Activated CD4-positive, alpha-beta memory T cell treated with anti-CD3 and anti-CD28 coated beads for 36 hours (primary cell): ENCODE measurements at places on chromosomes 12 and 14.

GRCh38 chr12:67714648-67715047 is 66.1 kb downstream of the DYRK2 start:
- no peak for DNase-seq

DNA sequence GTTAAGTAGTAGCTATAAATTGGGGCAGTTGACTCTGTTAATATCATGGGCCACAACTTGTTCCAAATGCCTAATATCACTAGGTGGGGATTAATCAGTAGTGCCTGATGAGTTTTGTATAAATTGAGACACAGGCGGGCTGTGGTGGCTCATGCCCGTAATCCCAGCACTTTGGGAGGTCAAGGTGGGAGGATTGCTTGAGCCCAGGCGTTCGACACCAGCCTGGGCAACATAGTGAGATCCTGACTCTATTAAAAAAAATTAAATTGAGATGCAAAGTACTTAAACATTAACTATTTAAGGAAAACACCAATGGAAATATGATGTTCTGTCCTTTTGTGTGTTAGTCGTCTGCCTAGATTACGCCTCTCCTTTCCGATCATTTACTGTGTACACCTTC is 9.0 kb downstream of the PAPOLA start:
- DNase-seq, result no peak

DNA sequence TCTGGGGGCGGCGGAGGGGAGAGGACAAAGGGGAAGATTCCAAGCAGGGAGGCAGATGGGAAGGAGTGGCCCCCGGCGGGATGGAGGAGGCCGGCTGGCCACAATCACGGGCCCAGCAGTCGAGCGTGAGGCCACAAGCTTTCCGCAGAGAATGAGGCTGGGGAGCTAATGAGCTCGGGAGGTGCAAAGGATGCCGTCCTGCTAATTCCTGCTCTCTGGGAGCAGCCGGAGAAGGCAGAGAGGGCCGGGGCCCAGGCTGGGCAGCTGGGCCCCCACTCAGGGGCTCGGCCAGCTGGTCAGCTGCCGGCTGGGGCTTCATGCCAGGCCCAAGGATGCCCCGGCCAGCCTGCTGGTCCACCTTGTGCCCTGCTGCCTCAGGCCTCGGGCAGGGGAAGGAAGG is 98.1 kb upstream of the LHX5 start:
- DNase-seq, result no peak

GRCh38 chr12:1474574-1475153 is 119.7 kb downstream of the FBXL14 start:
- no peak for DNase-seq

- no peak for DNase-seq
Observed at GRCh38 chr14:28831126-28831525, 64.5 kb downstream of the FOXG1 start.

DNA sequence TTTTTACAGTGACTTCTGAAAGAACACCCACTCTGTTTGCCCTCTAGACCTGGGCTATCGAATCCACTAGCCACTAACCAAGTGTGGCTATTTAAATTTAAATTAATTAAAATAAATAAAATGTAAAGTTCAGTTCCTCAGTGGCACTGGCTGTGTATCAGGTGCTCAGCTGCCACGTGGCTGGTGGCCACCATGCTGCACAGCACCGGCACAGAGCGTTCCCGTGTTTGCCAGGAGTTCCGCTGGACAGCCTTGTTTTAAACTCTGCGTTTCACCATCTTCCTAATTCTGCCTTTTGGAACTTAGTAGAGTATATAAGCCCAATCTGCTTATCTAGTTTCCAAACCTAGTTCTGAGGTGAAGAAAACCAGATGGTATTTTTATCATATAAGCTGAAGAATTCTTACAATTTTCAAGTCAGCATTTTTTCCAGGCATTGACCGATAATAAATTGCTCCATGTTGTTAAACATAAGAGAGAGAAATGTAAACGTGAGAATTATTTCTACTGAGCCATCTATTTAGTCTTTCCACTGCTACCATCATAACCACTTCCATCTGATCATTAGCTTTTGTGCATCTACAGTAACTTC is 339.0 kb downstream of the CACNA1C start:
- DNase-seq, result no peak

DNA sequence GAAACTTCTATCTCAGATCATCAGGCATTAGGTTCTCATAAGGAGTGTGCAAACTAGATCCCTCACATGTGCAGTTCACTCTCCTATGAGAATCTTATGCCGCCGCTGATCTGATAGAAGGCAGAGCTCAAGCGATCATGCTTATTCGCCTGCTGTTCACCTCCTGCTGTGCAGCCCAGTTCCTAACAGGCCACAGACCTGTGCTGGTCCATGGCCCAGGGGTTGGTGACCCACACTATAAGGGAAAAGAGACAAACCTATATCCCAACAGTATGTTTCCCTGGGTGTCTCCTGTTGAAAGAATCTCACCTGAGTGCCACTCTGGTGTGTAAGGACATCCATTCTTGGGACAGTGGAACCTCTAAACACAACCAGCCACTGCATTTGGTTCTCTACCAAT is 186.3 kb downstream of the RIMBP2 start:
- no peak for DNase-seq

DNA sequence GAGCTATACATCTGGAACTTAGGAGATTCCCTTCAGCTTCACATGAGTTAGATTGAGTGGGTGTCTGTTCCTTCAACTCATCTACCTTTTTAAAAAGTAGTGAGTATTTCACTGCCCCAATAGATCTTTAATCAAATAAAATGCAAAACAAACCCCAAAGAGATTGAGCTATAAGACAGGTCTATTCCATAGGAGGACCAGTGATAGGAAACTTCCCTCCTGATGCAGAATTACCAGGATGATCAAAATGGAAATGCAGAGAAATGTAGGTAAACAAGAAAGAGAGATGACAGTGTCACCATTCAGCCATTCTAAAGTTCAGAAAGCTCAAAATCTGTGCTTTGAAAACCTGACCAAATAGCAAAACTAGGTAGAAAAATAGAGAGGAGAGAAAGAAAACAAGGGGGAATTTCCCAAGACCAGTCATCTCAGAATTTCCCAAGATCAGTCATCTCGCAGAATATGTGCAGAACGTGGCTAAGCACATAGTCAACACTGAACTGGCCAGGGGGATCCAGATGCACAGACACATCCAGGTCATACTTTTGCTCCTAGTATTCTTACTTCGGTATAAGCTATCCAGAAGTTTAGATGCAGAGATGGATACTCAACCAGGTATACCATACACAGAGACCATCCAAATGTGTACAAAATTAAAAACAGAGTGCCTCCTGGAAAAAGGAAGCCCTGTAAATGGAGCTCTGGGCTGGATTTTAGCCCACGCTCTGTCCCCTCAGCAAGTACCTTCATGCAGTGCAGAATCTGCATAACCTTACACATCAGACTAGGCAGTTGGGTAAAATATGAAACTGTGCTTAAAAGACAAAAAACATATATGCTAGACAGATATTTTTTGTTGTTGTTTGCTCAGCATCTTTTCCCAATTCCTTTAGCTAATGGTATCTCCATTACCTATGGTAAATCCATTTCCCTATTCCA is 27.4 kb downstream of the SLC41A2 start:
- DNase-seq, result peak; percentile 73
